ENCODE measurements at places on chromosomes 2 and 18.

GRCh38 chr2:96264656-96265348, 995 bp downstream of the TMEM127 start:
- peak; percentile 20 for DNase-seq

DNA sequence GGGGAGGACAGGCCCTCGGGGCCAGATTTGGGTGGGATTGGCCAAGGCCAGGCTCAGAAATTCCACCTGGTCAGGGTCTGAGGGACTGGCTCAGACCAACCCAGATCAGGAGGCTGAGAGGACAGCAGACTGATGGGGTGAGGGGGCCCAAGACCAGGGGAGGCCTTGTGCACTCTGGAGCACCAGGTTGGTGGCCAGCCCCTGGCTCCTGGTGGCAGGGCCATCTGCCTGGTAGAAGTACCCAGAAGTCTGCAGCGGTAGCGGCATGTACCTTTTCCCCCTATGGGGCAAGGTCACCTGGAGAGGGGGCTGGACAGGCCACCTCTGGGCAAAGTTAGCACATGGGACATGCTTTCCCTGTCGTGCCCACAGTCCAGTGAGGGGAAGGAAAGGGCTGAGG, 21.2 kb upstream of the ODC1 start:
- DNase-seq = no peak

- no peak for DNase-seq
Observed at GRCh38 chr2:25283921-25284320, 57.8 kb downstream of the DNMT3A start.

GRCh38 chr2:33022989-33023727, 76.4 kb downstream of the LTBP1 start:
- peak; percentile 37 for DNase-seq

GRCh38 chr2:27647289-27647688, 16.1 kb downstream of the SUPT7L start:
- DNase-seq = no peak

DNA sequence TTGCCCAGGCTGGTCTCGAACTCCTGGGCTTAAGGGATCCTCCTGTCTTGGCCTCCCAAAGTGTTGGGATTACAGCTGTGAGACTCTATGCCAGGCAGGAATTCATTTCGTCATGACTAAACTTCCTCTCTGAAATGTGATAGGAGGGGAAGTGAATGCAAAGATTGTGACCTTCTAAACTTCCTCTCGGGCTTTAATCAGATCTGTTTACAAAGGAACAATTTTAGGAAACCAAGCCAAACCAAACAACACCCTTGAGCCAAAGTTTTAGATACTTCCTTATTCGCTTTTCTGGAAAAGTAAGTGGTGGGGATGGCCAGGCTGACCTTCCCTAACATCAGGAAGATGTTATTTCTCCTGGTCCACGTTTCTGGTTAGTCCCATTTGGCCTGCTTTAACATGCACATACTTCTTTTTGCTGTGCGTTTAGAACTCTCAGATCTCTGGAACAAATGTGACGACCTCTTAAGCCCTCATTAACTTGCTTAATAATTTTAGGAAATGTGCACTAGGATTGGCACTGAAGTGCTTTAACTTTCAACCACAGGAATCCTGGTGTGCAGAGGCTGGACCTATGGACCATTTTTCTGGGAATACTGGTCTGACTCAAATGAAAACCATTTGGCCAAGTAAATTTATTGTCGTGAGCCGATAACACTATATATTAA, 33.2 kb upstream of the YES1 start:
- DNase-seq = no peak

- DNase-seq = no peak
Observed at GRCh38 chr2:173664513-173664910, 300.7 kb downstream of the SP3 start.

- DNase-seq = no peak
Observed at GRCh38 chr2:131641414-131642206, 113.9 kb downstream of the CCDC74A start.

DNA sequence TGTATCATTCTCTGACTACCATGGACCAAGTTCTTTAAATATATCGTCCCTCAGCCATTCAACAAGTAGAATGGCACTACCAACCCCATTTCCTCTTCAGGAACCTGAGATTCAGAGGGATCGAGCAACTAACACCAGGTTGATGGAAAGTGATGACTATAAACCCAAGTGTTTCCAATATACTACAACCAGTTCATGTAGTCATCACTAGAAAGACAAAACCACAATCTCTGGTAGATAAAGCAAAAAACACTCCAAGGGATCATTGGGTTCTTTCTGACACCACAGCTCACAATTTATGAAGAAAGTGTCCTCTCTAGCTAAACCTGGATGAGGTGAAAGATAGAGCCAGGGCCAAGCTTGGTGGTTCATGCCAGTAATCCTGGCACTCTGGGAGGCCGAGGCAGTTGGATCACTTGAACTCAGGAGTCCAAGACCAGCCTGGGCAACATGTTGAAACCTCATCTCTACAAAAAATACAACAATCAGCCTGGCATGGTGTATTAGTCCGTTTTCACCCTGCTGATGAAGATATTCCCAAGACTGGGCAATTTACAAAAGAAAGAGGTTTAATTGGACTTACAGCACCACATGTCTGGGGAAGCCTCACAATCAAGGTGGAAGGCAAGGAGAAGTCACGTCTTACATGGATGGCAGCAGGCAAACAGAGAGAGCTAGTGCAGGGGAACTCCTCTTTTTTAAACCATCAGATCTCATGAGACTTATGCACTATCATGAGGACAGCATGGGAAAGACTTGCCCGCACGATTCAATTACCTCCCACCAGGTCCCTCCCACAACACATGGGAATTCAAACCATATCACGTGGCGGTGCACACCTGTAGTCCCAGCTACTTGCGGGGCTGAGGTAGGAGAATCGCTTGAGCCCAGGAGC, 2.2 kb downstream of the CD226 start:
- DNase-seq = peak; percentile 83

GRCh38 chr2:100824842-100825241, 4.9 kb downstream of the NPAS2 start:
- DNase-seq = no peak

GRCh38 chr2:117656546-117656945, 157.9 kb upstream of the DDX18 start:
- no peak for DNase-seq

GRCh38 chr2:224650815-224651439, 65.2 kb downstream of the CCDC195 start:
- peak; percentile 61 for DNase-seq

DNA sequence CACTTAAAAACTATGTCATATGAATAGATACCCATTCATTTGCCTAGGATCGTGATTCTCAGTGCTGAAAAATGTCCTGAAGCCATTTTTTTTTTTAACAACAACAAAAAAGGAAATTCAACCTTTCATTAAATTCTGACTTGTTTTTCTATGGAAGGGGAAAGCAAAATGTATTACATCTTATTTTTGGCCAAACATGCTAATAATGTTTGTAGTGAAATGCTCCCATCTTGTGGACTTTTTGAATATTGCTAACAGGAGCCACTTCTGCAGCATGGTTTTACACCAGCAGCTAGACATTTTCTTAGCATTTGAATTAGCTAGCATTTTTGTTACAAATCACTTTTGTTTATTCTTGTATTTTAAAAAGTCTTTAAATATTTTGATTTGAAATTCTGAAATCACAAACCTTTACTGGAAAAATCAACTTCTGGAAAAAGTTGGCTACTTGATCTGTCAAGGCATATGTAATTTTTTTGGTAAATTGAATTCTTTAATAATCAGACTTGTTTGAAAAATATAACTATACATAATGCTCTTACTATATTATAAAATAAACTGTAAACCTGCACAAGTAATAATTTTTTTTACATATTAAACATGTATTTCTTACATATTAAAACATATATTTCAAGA, 75.8 kb downstream of the KIDINS220 start:
- DNase-seq = peak; percentile 12

DNA sequence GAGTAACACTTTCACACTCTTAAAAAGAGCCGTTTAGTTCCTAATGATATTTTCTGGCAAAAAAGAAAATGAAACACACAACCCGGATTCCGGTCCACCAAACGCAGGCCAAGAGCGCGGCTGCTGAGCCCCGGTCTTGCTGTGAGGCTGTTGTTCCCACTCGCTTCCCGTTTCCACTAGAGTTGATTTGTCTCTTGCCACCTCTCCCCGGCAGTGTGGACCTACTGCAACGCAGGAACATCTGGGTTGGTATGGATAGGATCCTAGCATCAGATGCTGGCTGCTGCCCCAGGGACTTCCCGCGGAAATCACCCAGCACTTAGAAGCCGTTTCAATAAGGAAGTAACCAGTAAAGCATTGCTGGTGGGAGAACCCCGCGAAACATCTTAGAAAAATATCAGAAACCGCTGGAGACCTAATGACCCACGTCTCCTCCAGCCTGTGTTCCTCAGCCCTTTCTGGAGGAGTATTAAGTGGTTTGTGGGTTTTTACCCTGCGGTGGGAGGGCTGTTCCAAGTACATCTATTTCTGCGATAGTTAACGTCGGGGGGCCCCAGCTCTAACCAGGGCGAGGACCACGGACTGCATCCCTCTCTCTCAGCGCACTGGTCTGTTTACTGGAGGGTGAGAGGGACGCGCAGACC, 939 bp downstream of the DOCK10 start:
- DNase-seq = peak; percentile 81

- no peak for DNase-seq
Observed at GRCh38 chr18:11980163-11980493, 1.2 kb upstream of the IMPA2 start.

All from activated CD4-positive, alpha-beta T cell treated with anti-CD3 and anti-CD28 coated beads, Interleukin-2, amount 50 U/mL, for 16 hours (primary cell).